Naive thymus-derived CD4-positive, alpha-beta T cell (primary cell): ENCODE measurements at places on chromosomes 2 and 18. TPM values are rescaled to one million over a fixed set of nuclear protein-coding genes. Genes with fewer than 3 reads are reported as not detected.
A peak's percentile ranks its signal among the peaks of the same experiment; 100 is the strongest.

DNA sequence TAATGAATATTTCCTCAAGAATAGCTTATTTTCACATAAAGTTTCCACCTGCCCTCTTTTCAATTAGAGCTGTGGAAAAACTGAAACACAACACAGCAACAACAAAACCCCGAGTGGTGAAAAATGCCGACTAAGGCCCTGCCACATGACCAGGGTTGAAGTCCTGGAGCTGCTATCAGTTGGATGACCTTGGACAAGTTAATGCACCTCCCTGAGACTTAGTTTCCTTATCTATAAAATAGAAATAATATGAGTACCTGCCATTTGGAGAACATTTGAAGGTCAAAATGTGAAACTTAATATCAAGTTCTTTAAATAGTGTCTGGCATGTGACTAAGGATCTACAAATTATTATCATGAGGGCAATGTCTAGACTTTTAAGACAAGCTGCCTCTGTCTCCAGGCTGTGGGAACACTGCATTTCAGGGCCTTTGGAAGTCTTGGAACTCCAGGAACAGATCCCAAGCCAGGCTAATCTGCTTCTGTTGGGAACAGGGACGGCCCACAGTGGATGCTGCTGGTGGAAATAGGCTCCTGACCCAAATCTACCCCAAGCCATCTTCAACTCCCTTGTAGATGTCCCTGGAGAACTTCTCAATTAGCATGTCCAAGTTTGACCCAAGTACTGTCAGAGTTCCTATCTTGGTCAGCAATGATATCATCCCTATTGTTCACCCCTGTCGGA is 42.0 kb upstream of the TRIB2 start:
- no peak overlapping the region for H3K27ac ChIP-seq
- H3K4me3 ChIP-seq, result no peak overlapping the region
- no peaks in the 10 kb centered on the region for H3K27me3 ChIP-seq
- H3K36me3 ChIP-seq, result no peaks in the 10 kb centered on the region

GRCh38 chr2:133422931-133423351 is 145.3 kb downstream of the NCKAP5 start:
- H3K27ac ChIP-seq, result no peak overlapping the region
- H3K27me3 ChIP-seq, result no peaks in the 10 kb centered on the region
- no peak for DNase-seq
- H3K4me3 ChIP-seq, result no peak overlapping the region
- H3K36me3 ChIP-seq, result no peaks in the 10 kb centered on the region
- no peaks in the 10 kb centered on the region for H3K4me1 ChIP-seq

DNA sequence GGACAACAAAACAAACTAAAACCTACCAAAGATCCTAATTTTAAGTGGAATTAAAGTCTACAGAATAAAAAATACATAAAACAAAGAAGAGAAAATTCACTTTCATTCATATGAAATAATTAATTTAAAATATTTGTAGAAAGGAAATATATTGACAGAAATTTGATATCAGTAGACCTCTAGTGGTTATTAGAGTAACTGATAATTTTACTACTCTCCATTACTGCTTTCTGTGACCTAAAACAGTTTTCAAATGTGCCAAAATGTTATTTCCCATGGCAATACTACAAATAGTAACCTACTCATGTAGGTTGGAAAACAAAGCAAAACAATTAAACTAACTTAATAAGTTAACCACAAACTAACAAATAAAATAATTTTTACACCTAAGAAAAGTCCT is 147.1 kb downstream of the NOL4 start:
- no peak overlapping the region for H3K4me3 ChIP-seq
- no peaks in the 10 kb centered on the region for H3K36me3 ChIP-seq
- no peaks in the 10 kb centered on the region for H3K27me3 ChIP-seq
- no peak overlapping the region for H3K27ac ChIP-seq
- no peaks in the 10 kb centered on the region for H3K4me1 ChIP-seq

GRCh38 chr2:120548627-120549608 is 186.8 kb upstream of the GLI2 start:
- no peaks in the 10 kb centered on the region for H3K4me1 ChIP-seq
- H3K27me3 ChIP-seq, result no peaks in the 10 kb centered on the region
- no peaks in the 10 kb centered on the region for H3K36me3 ChIP-seq
- H3K27ac ChIP-seq, result no peak overlapping the region

GRCh38 chr2:229089776-229090175 is 181.3 kb downstream of the PID1 start:
- H3K4me3 ChIP-seq, result no peak overlapping the region
- H3K27me3 ChIP-seq, result no peaks in the 10 kb centered on the region
- DNase-seq, result no peak
- H3K36me3 ChIP-seq, result no peaks in the 10 kb centered on the region
- H3K4me1 ChIP-seq, result no peaks in the 10 kb centered on the region
- H3K27ac ChIP-seq, result no peak overlapping the region

DNA sequence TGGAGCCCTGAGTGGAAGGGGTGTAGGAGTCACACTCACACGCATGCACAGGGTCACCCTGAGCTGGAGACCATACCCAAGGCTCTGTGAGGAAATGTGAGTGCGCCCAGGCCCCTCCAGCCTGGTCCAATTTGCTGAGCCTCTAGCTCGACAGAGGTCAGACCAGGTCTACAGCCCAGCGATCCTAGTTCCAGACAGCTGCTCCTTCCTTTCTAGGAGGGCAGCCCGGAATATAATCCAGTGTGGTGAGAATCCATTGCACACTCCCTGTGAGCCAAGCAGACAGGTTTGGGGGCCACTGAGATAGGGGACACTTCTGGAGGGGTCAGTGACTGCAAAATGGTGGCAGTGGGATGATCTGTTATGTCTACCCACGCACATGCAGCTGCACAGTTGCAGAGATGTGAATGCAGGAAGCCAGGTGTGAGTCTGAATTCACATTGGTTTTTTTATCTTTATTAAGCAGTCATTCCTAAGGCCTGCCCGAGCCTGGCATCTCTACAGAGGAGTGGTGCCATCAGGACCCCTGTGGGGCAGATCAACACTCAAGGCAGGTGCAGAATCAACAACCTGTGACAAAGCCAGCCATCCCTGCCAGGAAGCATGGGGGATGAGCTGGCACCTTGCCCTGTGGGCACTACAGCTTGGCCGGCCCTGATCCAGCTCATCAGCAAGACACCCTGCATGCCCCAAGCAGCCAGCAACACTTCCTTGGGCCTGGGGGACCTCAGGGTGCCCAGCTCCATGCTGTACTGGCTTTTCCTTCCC is at the start of gene GPR148:
Gene GPR148, plus strand, starts transcription at position 522 of the 768 bp plus-strand sequence. Its CDS starts 82 bp downstream, at position 604.
- H3K27me3 ChIP-seq, result no peaks in the 10 kb centered on the region
- H3K36me3 ChIP-seq, result no peaks in the 10 kb centered on the region
- H3K4me3 ChIP-seq, result peak within 1 kb of the TSS; percentile 86

GRCh38 chr2:32947484-32948143 is 861 bp downstream of the LTBP1 start:
- no peaks in the 10 kb centered on the region for H3K36me3 ChIP-seq
- H3K4me1 ChIP-seq, result no peaks in the 10 kb centered on the region
- no peak overlapping the region for H3K27ac ChIP-seq
- peak; percentile 10 for DNase-seq
- peaks cover 3% of the 10 kb centered on the region for H3K27me3 ChIP-seq

DNA sequence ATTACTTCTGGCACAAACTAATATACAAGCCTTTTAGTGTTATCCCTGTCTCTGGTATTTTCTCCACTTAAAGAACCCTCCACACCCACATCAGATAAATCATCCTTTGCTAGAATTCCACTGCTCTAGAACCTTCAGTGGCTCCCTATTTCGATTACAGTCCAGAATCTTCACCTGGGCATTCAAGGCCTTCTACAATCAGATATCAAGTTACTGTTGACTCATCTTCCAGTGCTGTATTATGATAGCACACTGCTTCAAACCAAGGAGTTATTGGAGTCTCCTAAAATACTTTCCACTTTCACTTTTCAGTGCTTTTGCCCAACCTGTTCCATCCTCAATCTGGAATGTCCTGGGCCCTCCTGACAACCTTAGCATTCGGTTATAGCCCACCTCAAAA is 3.4 kb downstream of the CGREF1 start:
- DNase-seq, result no peak
- no peaks in the 10 kb centered on the region for H3K36me3 ChIP-seq
- no peaks in the 10 kb centered on the region for H3K4me1 ChIP-seq
- H3K4me3 ChIP-seq, result no peak overlapping the region

DNA sequence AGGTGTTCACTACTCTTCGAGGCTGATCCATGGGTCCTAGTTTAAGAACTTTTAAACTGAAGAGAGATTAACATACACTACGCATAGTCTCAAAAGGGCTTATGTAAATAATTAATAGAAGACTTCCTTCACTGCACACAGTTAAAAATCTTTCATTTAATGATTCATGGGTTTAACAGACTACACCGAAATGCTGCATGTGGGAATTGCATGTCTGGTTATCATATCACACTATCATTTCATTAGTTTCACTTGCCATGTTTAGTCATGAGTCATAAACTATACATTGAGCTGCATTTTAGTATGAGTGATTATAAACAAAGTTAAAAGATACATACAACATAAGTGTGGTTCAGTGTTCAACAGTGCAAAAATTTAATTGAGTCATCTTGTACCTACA is 31.2 kb downstream of the GLS start:
- no peak for DNase-seq
- no peaks in the 10 kb centered on the region for H3K4me1 ChIP-seq
- H3K36me3 ChIP-seq, result peaks cover 21% of the 10 kb centered on the region
- H3K4me3 ChIP-seq, result no peak overlapping the region
- no peak overlapping the region for H3K27ac ChIP-seq
- no peaks in the 10 kb centered on the region for H3K27me3 ChIP-seq

DNA sequence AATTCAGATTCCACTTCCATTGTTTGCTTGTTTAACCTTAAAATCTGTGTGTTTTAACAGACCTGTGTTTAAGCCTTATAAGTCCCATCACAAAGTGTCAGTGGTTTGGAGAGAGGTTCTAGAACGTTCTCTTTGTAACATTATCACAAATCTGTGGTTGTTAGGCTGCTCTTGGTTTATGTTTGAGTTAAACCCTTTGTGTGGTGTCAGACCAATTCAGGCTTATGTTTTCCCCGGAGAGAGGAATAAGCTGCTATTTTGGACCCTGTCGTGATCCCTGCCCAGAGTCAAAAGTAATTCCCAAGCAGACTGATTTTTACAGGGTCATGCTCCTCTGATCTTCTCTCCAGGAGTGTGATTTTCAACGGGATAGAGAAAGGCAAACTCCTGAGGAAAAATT is 43.8 kb upstream of the LTBP1 start:
- no peak overlapping the region for H3K4me3 ChIP-seq
- no peaks in the 10 kb centered on the region for H3K36me3 ChIP-seq
- no peak for DNase-seq
- H3K4me1 ChIP-seq, result no peaks in the 10 kb centered on the region
- H3K27ac ChIP-seq, result no peak overlapping the region
- peaks cover 5% of the 10 kb centered on the region for H3K27me3 ChIP-seq

GRCh38 chr2:28986429-28986828 is 5.3 kb downstream of the TOGARAM2 start:
- H3K27ac ChIP-seq, result no peak overlapping the region
- H3K4me1 ChIP-seq, result no peaks in the 10 kb centered on the region
- H3K4me3 ChIP-seq, result no peak overlapping the region
- no peaks in the 10 kb centered on the region for H3K27me3 ChIP-seq
- no peaks in the 10 kb centered on the region for H3K36me3 ChIP-seq

DNA sequence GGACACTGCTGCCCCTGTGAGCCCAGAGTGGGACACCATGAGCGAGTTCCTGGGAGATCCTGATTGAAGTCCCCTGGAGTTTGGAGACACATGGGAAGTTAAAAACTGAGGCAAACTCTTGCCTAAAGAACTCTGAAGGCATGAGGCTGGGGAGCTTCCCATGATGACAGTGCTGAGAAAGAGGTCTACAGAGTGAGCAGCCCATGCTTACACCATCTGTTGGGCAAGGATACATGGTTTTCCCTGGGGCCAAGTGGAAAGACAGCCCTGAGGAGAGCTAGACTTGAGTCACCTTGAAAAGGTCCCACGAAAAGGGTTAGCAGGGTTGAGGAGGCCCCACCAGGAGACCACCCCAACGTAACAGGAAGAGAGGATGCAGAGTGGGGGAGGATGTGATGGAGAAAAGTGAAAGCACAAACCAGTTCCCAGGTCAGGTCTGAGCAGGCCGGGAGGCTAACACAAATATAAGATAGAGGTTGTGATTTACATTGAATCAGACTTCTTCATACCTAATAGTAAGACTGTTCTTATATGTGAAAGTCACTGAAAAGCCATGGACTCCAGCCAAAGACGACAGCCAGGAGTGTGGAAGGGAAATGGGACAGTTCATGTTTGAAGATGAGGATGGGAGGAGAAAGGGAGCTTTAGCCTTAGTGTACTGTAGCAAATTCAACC is 13.5 kb upstream of the FEZ2 start:
- no peak overlapping the region for H3K27ac ChIP-seq
- H3K4me1 ChIP-seq, result no peaks in the 10 kb centered on the region
- H3K4me3 ChIP-seq, result no peak overlapping the region
- no peaks in the 10 kb centered on the region for H3K27me3 ChIP-seq
- no peaks in the 10 kb centered on the region for H3K36me3 ChIP-seq

DNA sequence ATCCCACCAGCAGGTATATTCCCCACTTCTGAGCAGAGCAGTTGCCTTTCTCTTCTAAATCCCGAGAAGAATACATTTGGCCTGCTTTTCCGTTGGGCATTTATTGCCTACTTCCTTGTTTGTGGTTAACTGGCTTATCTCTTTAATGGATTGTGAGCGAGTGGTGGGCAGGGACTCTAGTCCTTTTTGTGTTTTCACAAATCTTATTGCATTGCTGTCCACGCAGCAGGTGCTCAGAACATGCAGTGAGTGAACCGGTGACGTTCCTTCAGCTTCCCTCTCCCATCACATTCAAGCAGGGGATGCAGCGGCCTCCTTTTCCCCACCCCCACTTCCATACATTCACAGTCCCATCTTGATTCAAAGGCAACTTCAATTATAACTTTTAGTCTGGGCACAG is 28.9 kb upstream of the GAREM2 start:
- no peaks in the 10 kb centered on the region for H3K4me1 ChIP-seq
- H3K36me3 ChIP-seq, result no peaks in the 10 kb centered on the region
- no peaks in the 10 kb centered on the region for H3K27me3 ChIP-seq
- DNase-seq, result no peak

GRCh38 chr2:134572314-134573084 is 146.3 kb downstream of the TMEM163 start:
- no peak overlapping the region for H3K27ac ChIP-seq
- no peak for DNase-seq
- no peaks in the 10 kb centered on the region for H3K36me3 ChIP-seq
- H3K27me3 ChIP-seq, result no peaks in the 10 kb centered on the region
- no peaks in the 10 kb centered on the region for H3K4me1 ChIP-seq

The TFPI gene
- 0.56 TPM for total RNA-seq

The SLC4A3 gene
- 0.19 TPM for total RNA-seq

The IL1R2 gene
- not detected for total RNA-seq

The SNTG2 gene
- 3.1 TPM for total RNA-seq

The CRACDL gene
- 0.79 TPM for total RNA-seq
